Stimulated activated CD8-positive, alpha-beta memory T cell treated with anti-CD3 and anti-CD28 coated beads, Interleukin-4, amount 100 ng/mL, for 1 hour (primary cell): ENCODE measurements at places on chromosomes 2 and 18.

- DNase-seq, result no peak
These were observed 5.1 kb downstream of the NEDD4L start for GRCh38 chr18:58049000-58049688.

- no peak for DNase-seq
These were observed 119.4 kb downstream of the CYRIA start for GRCh38 chr2:16546128-16546754.

GRCh38 chr2:70247364-70248180, 856 bp downstream of the TIA1 start:
- DNase-seq, result no peak

DNA sequence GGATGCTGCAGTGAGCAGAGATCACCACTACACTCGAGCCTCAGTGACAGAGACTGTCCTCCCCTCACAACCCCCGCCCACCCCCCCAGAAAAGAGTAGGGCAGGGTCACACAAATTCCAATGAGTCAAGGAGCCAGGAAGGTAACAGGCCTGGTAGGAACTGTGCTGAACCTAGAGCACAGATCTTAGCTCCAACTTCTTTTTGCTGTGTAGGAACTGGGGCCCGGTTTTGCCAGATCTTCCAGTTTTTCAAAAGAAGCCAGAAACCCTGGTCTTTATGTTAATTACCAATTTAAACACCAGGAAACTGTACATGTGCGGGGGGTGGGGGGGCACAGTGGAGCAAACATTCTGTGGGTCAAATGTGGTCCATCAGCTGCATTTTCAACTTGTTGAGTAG, 71.0 kb downstream of the PRPF40A start:
- no peak for DNase-seq

GRCh38 chr2:214631406-214631805, 178.1 kb downstream of the BARD1 start:
- no peak for DNase-seq
